ENCODE measurements at places on chromosomes 4 and X. TPM values are rescaled to one million over a fixed set of nuclear protein-coding genes. Genes with fewer than 3 reads are reported as not detected.

- no peak for DNase-seq
Measured at GRCh38 chr4:81754169-81754568, 282.5 kb upstream of the RASGEF1B start.

DNA sequence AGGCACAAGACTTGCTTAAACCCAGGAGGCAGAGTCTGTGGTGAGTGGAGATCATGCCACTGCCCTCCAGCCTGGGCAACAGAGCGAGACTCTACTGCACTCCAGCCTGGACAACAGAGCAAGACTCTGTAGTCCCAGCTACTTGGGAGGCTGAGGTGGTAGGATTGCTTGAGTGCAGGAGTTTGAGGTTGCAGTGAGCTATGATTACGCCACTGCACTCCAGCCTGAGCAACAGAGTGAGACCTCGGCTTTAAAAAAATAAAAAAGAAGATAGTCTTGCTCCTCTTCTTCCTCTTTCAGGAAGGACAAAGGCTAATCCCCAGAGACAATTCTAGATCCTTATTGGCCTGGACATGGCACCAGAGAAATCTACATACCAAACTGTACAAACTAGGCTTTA, 5.7 kb upstream of the PPEF2 start:
- no peak for DNase-seq

Gene PRRG1
- 21.0 TPM for polyA plus RNA-seq

- no peak for DNase-seq
Measured at GRCh38 chr4:121939690-121940089, 12.2 kb downstream of the TRPC3 start.

Gene CENPC
- 27.9 TPM for polyA plus RNA-seq

DNA sequence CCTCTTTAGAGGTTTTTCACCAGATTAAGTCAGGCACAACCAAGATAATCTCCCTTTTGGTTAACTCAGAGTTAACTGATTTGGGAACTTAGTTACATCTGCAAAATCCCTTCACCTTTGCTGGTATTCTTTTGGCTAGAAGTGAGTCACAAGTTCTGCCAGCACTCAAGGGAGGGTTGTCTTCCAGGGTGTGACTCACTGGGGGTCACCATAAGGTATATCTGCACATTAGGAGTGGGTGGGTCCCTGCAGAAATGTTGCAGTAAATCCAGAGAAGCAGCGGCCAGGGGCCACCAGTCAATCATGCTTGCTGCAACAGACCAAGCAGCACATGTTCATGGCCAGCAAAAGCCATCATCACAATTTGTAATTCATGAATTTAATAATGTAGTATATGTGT, 59.8 kb upstream of the MAML3 start:
- no peak for DNase-seq

DNA sequence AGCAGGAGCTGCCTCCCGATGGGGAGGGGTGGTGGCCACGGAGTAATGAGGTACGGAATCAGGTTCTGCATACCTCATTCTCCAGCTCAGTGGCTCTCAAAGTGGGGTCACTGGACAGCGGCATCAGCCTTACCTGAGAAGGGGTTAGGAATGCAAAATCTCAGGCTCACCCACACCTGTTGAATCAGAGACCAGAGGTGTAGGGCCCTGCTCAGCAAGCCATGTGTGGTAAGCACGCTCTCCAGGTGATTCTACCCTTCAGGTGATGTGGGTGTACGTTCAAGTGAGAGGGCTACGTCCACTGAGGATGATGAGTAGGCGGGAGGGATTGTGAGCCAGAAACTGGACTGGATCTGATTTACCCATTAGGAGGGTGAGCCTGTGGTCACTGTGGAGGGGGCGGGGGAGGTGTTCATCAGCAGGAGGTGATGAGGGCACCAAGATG, 65.8 kb downstream of the ANAPC4 start:
- DNase-seq = no peak

- no peak for DNase-seq
Measured at GRCh38 chrX:48676893-48677270, 6.7 kb upstream of the WAS start.

DNA sequence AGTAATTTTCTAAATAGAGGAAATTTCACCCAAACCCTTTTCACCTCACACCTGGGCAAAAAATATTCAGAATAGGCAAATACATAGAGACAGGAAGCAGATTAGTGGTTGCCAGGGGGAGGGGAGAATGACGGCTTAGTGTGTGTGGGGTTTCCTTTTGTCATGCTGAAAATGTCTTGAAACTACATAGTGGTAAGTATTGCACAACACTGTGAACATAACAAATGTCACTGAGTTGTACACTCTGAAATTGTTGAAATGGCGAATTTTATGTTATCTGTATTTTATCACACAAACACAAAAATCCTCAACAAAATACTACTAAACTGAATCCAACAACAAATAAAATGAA, 60.7 kb upstream of the PLAC1 start:
- DNase-seq = no peak

Gene ARAP2
- 7.7 TPM for polyA plus RNA-seq

All from renal pelvis (tissue), 12 donors.